ENCODE measurements at places on chromosomes 13 and 19. TPM values are rescaled to one million over a fixed set of nuclear protein-coding genes. Genes with fewer than 3 reads are reported as not detected.

The RAB3A gene
- total RNA-seq = 0.85 TPM

The F10 gene
- total RNA-seq = not detected

The ZNF793 gene
- 4.9 TPM for total RNA-seq

The ATP4B gene
- total RNA-seq = not detected

The FCER2 gene
- total RNA-seq = not detected
